HT-29 (cell line): ENCODE measurements at places on chromosomes 6 and 20.

DNA sequence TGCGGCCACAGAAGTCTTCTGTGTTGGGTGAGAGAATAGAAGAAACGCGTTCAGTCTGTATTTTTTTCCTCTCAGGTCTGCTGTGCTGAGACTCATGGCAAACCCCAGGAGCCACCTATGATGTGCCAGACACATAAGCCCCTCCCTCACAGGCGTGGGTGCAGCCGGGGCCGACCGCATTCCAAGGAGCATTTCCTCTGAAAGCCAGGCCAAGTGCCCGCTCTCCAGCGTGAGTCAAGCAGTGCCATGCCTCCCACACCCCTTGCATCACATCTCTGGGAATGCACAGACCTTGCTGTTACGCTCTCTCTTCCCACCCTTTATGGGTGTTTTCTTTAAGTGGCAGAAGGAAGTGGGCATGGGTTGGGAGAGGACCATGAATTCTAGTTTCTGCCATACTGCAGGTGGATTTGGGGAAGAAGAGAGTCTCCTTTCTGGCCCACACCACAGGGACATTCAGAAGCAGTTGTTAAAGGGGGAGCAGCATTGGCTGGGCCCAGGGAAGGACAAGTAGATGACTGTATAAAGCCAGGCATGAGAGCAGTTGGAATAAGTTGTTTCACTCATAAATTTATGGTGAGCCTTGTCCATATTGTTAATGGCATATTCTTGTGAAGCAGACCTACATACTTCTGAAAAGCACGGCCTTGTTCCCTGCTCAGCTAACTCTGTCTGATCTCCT, 37.1 kb upstream of the TFAP2A start:
- peak; percentile 85 for DNase-seq

DNA sequence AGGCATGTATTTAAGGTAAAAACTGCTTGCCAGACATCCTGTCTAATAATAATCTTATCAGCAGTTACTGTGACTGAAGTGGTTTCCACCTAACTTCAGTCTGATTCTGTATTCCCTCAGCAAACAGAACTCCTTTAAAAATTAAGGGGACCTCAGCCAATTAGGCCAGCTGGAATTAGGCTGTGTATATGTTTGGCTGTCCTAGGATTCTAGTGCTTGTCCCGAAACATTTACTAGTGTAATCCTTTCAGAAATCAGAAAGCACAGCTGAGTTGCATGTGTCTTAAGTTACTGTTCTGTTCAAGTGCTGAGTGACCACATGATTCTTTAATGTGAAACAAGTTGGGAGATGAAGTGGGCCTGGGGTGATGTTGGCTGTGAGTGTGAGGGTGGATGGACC, 120.9 kb upstream of the SUPT3H start:
- no peak for DNase-seq

DNA sequence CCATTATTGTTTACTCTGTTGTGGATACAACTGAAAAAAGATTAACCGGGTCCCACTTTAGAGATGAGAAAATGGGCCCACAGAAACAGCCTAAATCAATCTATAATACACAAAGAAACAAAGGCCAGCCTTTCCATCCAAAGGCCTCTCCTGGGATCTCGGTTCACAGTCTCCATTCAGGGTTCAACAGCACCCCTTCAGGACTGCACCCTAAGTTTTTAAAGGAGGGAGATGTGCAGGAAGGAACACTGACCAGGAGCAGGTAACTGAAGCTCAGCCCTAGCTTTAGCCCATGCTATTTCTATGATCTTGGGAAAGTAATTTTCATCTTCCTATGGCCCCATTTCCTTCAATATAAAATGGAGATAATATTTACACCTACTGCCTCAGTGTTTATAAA, 147.7 kb downstream of the BTBD9 start:
- DNase-seq, result no peak

GRCh38 chr6:110567957-110568696, 91.7 kb upstream of the SLC22A16 start:
- no peak for DNase-seq

- DNase-seq, result no peak
These were observed 176.5 kb downstream of the DLL1 start for GRCh38 chr6:170114187-170114945.

- DNase-seq, result peak; percentile 68
These were observed 1.1 kb upstream of the MRGBP start for GRCh38 chr20:62795023-62795761.

DNA sequence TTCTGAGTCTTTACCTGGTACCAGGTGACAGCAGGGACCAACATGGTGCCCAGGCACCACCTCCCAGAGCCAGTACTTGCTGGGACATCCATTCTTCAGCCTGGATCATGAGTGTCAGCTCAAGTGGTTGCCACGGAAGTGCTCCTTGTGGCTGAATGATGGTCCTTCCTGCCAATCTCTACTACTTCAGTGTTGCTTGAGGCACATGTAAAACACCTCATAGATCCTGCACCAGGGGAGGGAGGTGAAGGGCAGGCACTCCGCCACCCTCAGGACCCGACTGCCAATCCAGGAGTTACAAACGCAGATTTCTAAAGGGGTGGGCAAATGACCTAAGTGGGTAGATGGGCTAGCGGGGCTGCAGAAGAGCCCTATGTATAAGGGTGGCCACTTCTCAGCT, 226.0 kb downstream of the PREX1 start:
- no peak for DNase-seq

DNA sequence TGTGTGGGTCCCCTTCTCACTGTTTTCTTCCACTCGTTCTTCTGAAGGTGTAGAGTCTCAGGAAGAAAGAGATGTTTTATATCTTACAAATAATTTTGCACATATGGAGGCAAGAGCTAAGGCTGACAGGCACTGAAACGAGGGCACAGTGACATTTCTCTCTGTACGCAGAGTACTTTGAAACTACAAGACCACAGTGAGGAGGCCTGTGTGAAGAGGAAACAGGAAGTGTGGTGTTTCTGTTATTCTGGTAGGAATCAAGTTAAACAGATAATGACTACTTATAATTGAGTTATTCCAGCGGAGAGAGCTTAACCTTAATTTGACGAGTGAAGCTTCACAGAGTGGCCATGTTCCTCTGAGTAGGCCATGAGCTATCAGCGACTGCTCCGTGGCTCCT, 4.8 kb downstream of the CDH4 start:
- DNase-seq, result no peak

- DNase-seq, result peak; percentile 39
These were observed 1.5 kb downstream of the WDR27 start for GRCh38 chr6:169700296-169700695.

- DNase-seq, result no peak
These were observed 300.5 kb downstream of the PLCB1 start for GRCh38 chr20:8432435-8433148.

DNA sequence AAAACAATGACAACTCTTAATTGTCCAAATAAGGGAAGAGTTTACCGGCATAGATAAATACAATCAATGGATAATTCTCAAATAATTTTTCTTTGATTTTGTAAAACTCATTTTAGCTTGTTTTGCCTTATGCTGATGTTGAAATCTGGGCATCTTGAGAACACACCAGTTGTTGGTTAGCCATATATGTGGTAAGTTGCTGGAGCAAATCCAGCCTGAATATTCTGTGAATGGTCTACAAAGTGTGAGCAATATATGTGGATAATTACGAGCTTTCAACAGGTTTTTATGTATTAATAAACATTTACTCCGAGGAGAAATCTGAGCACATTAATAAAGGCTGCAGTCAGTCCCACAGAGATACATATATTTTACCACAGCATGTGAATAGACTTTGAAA, 423.6 kb downstream of the BCKDHB start:
- DNase-seq, result no peak

DNA sequence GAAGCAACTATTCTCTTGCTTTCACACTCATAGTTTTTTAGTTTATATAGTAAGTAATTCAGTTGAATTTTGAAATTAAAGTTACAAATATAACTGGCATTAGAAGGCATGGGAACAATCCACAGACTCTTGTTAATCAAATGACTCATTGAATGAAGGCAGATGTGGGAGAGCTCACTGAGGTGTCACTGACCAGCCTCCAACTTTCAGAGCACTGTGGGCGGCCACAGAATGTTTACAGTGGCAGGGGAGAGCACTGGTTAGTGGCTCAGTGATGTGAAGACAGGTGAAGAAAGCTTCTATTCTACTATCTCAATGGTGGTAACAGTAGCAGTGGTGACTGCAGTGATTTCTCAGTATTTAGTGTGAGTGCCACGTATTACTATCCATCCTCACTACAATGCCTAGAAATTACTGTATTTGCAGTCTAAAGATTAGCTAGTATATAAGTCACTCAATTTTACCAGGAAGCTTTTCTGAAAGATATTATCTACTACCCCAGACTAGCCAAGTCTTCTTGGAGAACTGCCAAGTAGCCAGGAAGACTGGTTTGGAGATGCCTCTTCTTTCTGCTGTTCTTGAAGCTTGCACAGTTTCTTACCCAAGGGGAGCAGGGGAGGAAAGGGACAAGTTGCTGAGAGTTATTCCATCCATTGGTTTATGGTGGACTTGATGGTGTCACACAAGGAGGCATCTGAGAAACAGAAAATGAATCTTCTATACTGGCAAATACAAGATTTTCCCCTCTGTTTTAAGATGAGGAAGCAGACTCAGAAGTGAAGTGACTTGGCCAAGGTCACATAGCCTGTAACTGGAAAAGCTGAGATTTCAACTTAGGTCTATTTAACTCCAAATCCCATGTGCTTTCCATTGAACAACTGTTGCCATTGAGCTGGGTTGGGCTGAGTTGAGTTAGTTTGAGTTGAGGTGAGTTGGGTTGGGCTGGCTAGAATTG, 231.2 kb downstream of the ANKRD60 start:
- peak; percentile 94 for DNase-seq

DNA sequence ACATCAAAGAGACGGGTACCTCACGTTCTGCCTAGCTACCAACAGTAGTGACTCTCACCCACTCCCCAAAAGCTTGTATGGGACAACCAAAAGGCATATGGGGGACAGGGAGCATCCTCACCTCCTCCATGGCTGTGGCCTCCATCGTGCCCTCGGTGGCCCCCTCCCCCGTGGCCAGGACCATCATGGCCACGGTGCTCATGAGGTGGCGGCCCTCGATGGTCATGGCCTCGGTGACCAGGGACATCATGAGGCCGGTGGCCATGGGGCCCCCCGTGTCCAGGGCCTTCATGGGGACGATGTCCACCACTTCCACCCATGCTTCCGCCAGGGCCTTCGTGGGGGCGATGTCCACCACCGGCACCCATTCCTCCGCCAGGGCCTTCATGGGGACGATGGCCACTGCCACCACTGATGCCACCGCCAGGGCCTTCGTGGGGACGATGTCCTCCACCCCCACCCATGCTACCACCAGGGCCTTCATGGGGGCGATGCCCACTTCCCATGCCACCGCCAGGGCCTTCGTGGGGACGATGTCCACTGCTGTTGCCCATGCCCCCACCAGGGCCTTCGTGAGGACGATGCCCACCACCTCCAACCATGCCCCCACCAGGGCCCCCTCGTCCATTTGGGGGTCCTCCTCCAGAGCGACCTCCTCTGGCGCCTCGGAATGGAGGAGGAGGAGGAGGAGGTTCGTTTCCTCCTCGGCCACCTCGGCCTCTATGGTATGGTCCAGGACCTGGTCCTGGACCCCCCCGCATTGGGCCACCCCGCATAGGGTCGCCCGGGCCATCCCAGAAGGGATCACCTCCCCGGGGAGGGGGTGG, 15.0 kb downstream of the PPP1R10 start:
- no peak for DNase-seq

GRCh38 chr6:11067348-11067747, 23.2 kb upstream of the ELOVL2 start:
- DNase-seq, result no peak

GRCh38 chr6:169932491-169932890, 181.1 kb downstream of the ERMARD start:
- DNase-seq, result no peak

- no peak for DNase-seq
These were observed 47.9 kb upstream of the CCDC167 start for GRCh38 chr6:37547564-37548061.

DNA sequence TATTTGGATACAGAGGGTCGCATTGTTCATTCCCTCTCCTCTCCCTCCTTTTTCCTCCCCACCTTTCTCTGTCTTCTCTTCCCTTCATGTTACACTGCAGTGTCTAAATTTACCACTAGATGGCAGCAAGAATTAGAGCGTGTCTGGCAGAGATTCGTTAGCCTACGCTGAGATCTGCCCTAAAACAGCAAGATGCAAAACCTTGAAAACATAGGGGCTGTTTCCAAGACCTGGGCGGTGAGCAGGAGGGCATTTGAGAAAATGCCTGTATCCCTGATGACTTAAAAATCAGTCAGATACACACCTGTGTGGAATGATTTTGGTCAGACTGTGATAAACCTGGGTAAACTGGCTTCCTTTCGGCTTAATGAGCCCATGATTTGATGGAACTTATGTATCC, 101.5 kb upstream of the ISM1 start:
- peak; percentile 78 for DNase-seq

DNA sequence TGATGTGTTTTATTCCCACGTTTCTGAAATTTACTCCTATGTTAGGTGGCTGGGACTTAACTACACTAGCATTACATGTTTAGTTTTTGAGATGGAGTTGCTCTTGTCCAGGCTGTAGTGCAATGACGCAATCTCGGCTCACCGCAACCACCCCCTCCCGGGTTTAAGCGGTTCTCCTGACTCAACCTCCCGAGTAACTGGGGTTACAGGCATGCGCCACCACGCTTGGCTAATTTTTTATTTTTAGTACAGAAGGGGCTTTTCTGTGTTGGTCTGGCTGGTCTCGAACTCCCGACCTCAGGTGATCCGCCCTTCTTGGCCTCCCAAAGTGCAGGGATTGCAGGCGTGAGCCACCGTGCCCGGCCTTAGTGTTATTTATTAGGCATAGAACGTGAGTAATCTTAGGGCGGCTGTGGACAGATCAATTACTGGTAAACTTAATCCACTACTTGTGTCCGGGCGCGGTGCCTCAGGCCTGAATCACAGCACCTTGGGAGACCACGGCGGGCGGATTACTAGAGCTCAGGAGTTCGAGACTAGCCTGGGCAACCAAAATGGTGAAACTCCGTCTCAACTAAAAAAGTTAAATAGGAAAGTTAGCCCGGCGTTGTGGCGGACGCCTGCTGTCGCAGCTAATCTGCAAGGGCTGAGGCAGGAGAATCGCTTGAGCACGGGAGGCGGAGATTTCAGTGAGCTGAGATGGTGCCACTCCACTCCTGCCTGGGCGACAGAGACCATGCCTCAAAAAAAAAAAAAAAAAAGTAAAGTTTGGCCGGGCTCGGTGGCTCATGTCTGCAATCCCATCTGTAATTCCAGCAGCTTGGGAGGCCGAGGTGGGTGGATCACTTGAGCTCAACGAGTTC, 123.7 kb upstream of the BTN3A2 start:
- no peak for DNase-seq

DNA sequence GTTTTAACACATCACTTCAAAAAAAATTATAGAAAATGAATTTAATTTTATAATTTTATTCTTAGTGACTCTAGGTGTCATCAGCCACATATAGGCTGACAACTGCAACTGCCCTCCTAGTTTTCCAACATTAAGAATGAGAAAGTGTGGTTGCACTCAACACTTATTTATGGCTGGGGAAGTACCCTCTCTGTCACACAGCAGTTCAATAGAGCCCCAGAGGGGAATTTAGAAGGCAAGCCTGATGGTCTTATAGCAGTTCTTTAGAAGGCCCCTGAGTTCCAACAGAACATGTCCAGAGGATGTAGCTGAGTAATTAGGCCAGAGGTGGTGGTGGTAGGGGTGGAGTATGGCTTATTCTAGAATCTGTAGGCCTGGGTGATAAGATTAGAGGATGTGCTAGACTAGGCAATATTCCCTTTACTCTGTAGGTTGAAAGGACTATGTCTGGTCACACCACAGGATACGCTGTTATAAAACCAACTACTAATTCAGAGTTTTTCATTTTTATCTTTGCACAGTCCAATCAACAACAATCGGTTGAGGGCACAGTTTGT, 226.5 kb upstream of the CITED2 start:
- no peak for DNase-seq

- DNase-seq, result peak; percentile 89
These were observed at the start of gene MTCH1 for GRCh38 chr6:36985808-36986703. MTCH1 (minus strand) TSS chr6:36986196; CDS start chr6:36986173, 23 bp downstream.

- no peak for DNase-seq
These were observed 23.9 kb downstream of the NOL4L start for GRCh38 chr20:32560989-32561830.
